ENCODE measurements at places on chromosomes 5 and 9.

GRCh38 chr5:149036970-149037369 is 25.9 kb downstream of the SH3TC2 start:
- DNase-seq = no peak

DNA sequence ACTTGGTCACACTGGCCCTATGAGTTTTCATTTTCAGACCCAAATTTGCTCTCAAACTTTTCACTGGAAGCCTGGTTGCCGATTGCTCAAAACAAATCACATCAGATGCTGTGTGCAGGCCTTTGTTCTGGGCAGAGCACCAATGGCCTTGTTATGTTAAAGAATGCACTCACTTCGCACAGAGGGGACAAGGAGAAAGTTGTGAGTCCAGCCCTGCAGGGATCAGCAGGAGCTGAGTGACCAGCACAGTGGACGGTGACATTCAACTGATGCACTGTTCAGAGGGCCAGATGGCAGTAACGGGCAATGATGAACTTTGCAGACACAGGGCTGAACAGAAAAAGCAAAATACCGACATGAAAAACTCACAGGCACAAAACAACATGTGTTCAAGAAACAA is 86.1 kb downstream of the BARX1 start:
- no peak for DNase-seq

DNA sequence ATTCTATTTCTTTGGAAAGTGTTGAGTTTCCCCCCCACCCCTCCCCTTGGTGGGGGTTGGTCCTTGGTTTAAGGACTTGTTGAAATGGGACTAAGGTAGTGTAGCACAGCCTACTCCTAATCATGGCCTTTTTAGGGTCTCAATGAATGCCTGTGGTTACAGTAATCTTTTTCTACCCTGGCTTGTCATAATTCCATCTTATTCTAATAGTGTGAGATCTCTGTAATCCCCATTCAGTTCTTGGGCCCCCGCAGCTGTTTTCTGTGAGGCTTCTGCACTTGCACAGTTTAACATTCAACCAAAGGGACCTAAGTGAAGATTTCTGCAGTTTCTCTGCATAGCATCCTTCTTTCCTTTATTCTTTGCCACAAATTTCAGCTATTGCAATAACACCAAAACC is 30.7 kb downstream of the TNFSF15 start:
- DNase-seq = no peak

DNA sequence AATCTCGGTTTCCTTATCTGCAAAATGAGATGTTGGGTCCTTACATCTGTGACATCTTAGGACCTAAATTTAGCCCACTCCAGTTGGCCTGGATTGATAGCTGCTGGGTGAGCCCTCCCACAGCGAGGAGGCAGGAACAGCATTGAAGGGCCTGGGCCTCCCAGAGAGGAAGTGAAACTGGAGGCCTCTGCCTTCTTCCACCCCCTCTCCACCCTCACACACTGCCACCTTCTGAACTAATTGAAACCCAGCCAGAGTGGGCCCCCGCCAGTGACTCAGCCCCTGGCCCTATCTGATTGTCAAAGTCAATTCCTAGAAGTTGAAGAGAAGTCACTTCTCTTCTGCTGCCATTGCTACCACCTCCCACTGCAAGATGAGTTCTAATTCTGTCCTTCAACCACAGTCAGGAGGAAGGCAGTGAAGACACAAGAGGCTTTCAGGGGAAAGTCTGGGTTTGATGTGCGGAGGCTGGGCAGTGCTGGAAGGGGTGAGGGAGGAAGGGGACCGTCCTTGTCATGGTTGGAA is 55.2 kb upstream of the NEK6 start:
- DNase-seq = no peak

GRCh38 chr9:2387166-2387565 is 234.4 kb upstream of the VLDLR start:
- no peak for DNase-seq

- DNase-seq = no peak
These were observed 49.4 kb downstream of the SLC22A5 start for GRCh38 chr5:132418881-132419280.

GRCh38 chr9:37281541-37281940 is 141.0 kb upstream of the GRHPR start:
- no peak for DNase-seq

DNA sequence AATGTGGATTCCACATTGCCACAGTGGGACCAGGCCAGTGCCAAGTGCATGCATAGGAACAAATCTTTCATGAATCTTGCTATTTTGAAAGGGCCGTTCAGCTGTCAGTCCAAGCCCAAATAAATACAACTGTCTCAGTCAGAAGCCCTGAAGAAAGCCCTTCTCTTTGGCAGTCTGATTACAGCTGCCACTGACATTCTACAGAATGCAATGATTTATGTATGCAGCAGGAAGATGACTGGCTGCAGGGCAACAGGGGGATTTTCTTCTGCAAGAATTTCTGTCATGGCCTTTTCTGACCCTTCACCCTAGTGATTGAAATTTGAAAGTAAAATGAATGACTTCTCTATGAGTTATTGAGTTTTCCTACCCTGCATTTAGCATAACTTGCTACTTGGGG is 86.7 kb upstream of the FER start:
- no peak for DNase-seq

GRCh38 chr5:110651507-110651906 is 75.0 kb downstream of the TMEM232 start:
- no peak for DNase-seq

DNA sequence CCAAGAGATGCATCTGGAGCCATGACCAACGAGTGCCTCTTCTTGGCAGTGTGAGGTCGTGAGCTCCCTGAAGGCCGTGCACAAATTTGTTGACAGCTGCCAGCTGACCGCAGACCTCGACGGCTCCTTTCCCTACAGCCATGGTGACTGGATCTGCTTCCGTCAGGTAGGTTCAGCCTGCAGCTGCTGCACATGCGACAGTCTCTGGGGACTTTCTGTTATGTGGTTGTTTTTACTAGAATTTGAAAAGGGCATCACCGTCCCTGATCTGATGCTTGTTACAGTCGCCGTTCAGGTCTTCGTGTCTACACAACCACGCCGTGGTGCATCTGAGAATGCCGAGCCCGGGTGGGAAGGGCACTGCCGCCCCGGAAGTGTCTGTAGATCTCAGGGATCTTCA is 36.5 kb upstream of the LRRC14B start:
- no peak for DNase-seq

- no peak for DNase-seq
These were observed 63.1 kb downstream of the RNF130 start for GRCh38 chr5:180008433-180008832.

GRCh38 chr9:34254141-34254913 is 74.7 kb downstream of the KIF24 start:
- no peak for DNase-seq

DNA sequence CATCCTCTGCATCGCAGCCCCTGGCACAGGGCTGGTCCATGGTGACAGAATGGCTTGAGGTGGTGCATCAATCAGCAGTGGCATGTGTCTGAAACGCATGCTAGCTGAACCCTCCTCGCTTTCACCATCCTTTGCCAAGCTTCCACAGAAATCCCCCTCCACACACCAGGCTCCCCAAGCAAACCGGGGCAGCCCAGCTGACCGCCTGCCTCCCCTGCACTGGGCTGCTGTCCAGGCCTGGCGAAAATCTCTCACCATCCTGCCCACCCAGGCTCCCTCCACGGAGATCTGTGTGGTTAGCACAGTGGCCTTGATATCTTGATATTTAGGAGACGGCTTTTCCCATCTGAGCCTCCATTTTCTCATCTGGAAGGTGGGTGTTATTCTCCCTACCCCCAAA is 905 bp upstream of the HRH2 start:
- DNase-seq = no peak

- DNase-seq = no peak
These were observed 140.1 kb downstream of the DOCK2 start for GRCh38 chr5:169777159-169777558.
